ENCODE measurements at places on chromosomes 4 and X. TPM values are rescaled to one million over a fixed set of nuclear protein-coding genes. Genes with fewer than 3 reads are reported as not detected.

Gene TMEM131L
- total RNA-seq: 4.7 TPM

Gene GRPR
- total RNA-seq: 0.32 TPM

GRCh38 chrX:72038016-72038415 lies 93.7 kb downstream of the RTL5 start:
- no peak for DNase-seq

DNA sequence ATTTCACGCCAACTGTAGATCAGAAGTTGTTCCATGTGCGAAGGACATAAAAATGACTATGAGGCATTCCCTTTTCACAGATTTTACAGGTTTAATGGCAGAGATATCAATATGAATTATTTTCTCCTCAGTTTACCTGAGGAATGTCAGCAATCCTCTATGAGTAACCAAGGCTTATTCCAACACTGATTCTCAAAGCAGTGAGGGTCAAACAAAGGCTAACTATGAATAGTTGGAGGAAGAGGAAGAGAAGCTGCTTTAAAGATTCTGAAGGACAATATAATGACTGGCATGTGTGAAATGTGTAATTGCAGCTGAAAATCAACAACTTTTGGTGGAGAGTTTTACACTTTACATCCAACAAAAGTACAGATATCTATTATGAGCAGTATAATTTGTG lies 29.1 kb downstream of the NAF1 start:
- DNase-seq: no peak

DNA sequence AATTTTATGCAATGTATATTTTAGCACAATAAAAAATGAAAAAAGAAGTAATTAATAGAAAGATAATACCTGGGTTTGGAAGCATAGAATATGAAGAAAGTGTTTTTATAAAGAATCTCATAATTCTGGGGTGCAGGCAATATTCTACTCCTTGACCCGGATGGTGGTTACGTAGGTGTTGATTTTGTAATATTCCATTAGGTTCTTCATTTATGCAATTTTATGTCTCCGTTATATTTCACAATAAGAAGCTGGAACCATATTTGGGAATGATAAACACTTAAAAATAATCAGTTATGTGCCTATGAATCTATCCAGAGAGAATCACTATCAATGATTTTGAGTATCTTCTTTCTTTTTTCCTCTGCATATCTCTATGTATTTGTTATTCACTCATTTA lies 38.5 kb downstream of the CHRNA9 start:
- DNase-seq: no peak

GRCh38 chr4:103429283-103429682 lies 231.1 kb upstream of the CENPE start:
- no peak for DNase-seq

DNA sequence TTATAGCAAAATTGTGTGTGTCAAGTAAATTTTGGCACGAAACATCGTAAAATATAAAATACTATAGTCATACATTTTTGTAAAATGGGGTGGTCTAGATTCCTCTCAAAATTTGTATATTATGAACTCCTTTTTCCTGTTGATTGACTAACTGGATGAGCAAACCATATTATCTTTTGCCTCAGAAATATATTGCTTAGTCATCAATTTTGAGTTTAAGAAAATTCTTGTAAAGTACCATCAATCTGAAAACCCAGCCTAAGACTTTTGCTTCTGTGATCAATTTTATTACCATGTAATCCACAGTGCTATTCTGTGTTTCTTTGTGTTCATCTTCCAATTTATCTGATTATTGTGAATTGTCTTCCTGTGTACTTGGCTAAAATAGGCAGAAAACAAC lies 98.0 kb upstream of the PCDH18 start:
- DNase-seq: no peak
